HFFc6 (cell line): ENCODE measurements at places on chromosomes 1 and 21. TPM values are rescaled to one million over a fixed set of nuclear protein-coding genes. Genes with fewer than 3 reads are reported as not detected.

- peaks cover 4% of the 10 kb centered on the region for H3K27me3 ChIP-seq
- no peak overlapping the region for H3K27ac ChIP-seq
- no peaks in the 10 kb centered on the region for H3K36me3 ChIP-seq
- no peak for DNase-seq
- no peak overlapping the region for H3K4me3 ChIP-seq
- no peaks in the 10 kb centered on the region for H3K4me1 ChIP-seq
Measured at GRCh38 chr1:179702946-179703539, 40.0 kb upstream of the FAM163A start.

DNA sequence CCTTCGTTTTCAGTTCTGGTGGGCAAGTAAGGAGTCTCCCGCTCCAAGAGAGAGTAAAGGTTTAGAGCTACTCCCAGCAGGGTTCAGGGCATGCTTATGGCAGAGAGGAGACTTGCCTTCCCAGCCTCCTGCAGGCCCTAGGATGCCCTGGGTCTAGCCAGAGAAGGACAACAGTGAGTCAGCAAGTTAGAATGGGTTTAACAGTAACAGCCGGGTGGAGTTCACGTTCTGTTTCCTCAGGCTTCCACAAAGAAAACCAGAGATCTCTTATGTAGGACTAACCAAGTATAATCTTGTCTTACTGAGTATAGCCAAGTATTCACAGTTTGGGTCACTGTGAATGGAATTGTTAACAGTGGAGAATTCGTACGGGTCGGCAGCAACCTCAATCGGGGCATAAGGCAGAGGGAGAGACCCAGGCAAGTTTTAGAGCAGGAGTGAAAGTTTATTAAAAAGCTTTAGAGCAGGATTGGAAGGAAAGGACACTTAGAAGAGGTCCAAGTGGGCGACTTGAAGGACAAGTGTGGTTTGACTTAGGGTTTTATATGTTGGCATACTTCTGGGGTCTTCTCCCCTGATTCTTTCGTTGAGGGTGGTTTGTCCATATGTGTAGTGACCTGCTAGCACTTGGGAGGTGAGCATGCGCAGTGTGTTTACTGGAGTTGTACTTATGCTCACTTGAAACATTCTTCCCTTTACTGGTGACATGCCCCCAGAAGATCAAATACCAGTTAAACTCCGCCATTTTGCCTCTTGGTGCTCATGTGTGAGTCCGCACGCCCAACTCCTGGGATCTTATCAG lies 4.5 kb downstream of the OVAAL start:
- peaks cover 1% of the 10 kb centered on the region for H3K27me3 ChIP-seq
- peak overlapping the region; percentile 20 for H3K4me3 ChIP-seq
- H3K27ac ChIP-seq = peak overlapping the region; percentile 86
- H3K36me3 ChIP-seq = no peaks in the 10 kb centered on the region; the same call in 1 of the 2 replicates
- peaks cover 71% of the 10 kb centered on the region for H3K4me1 ChIP-seq
- DNase-seq = peak; percentile 68

DNA sequence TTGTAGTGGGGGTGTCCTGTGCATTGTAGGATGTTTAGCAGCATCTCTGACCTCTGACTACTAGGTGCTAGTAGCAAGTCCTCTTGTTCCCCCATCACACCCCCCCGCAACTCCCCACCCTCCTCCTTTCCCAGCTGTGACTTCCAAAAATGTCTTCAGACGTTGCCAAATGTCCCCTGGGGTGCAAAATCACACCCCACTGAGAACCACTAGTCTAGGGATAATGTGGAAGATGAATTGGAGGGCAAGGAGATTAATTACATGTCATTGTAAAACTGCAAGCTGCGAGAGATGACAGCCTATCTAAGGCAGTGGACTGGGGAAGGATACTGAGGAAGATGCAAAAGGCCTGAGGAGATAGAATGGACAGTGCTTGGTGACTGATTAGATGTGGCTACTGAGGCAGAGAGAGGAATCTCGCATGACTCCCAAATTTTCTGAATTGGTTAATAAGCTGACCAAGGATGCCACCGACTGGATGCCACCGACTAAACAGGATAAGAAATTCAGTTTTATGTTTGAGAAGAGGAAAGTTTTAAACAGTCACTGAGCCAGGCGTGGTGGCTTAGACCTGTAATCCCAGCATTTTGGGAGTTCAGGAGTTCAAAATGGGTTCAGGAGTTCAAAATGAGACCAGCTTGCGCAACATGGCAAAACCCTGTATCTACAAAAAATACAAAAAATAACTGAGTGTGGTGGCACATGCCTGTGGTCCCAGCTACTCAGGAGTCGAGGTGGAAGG lies 3.1 kb upstream of the JAK1 start:
- no peak overlapping the region for H3K27ac ChIP-seq
- peaks cover 2% of the 10 kb centered on the region; the same call in 1 of the 2 replicates for H3K27me3 ChIP-seq
- H3K4me3 ChIP-seq = no peak overlapping the region
- H3K4me1 ChIP-seq = peaks cover 21% of the 10 kb centered on the region
- DNase-seq = no peak

GRCh38 chr1:234150892-234151291 lies 222.4 kb upstream of the COA6 start:
- peak overlapping the region; percentile 85; the same call in 1 of the 2 replicates for H3K27ac ChIP-seq
- peak overlapping the region; percentile 61; the same call in 1 of the 2 replicates for H3K4me3 ChIP-seq
- no peak for DNase-seq
- no peaks in the 10 kb centered on the region for H3K36me3 ChIP-seq
- peaks cover 42% of the 10 kb centered on the region for H3K4me1 ChIP-seq

GRCh38 chr1:15531682-15532081 lies 5.0 kb downstream of the DNAJC16 start:
- no peak overlapping the region for H3K4me3 ChIP-seq
- no peaks in the 10 kb centered on the region for H3K27me3 ChIP-seq
- no peak overlapping the region for H3K27ac ChIP-seq
- peaks cover 22% of the 10 kb centered on the region for H3K4me1 ChIP-seq
- DNase-seq = no peak

DNA sequence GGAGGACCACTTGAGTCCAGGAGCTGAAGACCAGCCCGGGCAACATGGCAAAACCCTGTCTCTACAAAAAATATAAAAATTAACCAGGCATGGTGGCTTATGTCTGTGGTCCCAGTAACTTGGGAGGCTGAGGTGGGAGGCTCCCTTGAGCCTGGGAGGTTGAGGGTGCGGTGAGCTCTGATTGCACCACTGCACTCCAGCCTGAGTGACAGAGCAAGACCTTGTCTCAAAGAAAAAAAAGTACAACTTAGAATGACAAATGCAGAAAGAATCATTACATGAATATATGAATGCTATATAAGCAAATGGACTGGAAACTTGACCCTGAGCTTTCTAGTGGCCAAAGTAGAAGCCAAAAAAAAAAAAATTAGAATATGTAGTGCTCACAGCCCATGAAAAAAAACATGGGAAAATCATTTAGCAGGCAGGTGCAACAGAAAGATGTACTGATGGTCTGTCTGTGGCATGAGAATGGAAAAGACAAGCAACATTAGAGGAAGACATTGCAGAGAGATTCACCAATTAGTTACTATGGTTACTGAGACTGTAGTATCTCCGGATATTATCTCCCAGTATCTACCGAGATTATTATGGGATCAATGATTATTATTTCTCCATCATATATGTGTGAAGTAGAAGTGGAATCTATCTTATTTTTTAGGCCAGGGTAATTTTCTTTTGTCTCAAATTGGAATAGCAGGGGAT lies 19.2 kb downstream of the ELAPOR1 start:
- H3K36me3 ChIP-seq = no peaks in the 10 kb centered on the region
- H3K4me3 ChIP-seq = no peak overlapping the region
- peaks cover 10% of the 10 kb centered on the region; the same call in 1 of the 2 replicates for H3K27me3 ChIP-seq
- no peak overlapping the region for H3K27ac ChIP-seq
- H3K4me1 ChIP-seq = no peaks in the 10 kb centered on the region

DNA sequence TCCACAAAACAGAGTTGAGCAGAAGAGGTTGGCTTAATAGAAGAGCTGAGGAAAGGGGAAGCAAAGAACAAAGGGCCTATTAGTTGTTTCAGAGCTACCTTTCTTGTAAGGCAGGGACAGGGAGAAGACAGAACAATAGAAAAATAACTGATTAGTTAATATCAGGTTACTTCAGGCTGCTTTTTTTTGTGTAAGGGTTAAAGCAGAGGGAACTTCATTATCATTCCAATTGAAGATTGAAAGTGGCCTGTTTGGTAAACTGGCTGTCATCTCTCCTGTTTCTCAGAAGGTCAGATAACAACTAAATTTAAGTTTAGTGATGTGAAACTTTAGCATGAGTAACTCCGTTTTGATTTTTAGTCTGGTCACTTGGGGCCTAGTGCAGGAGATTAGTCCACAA lies 22.3 kb downstream of the CDC42 start:
- no peak overlapping the region for H3K4me3 ChIP-seq
- H3K27me3 ChIP-seq = no peaks in the 10 kb centered on the region
- peaks cover 29% of the 10 kb centered on the region for H3K36me3 ChIP-seq

DNA sequence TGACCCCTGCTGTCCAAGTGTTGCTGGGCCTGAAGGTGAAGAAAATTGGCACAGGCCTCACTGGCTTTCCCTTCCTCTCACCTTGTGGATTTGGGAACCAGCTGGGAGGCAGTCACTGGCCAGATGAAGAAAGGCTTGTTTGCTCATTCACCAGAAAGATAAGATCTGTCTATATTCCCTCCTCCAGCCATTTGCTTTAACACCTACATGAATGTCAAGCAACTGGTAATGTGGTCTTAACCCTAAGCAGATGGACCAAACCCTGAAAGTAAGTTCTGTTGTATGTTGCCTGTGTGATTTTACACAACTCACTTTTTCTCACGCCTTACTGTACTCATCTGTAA lies 10.3 kb upstream of the SRRM1 start:
- H3K27me3 ChIP-seq = peaks cover 14% of the 10 kb centered on the region
- H3K4me1 ChIP-seq = peaks cover 11% of the 10 kb centered on the region
- no peak overlapping the region for H3K27ac ChIP-seq
- H3K4me3 ChIP-seq = no peak overlapping the region
- H3K36me3 ChIP-seq = no peaks in the 10 kb centered on the region

GRCh38 chr1:115807723-115808122 lies 33.2 kb downstream of the NHLH2 start:
- no peaks in the 10 kb centered on the region for H3K36me3 ChIP-seq
- peaks cover 16% of the 10 kb centered on the region for H3K27me3 ChIP-seq
- H3K27ac ChIP-seq = no peak overlapping the region

DNA sequence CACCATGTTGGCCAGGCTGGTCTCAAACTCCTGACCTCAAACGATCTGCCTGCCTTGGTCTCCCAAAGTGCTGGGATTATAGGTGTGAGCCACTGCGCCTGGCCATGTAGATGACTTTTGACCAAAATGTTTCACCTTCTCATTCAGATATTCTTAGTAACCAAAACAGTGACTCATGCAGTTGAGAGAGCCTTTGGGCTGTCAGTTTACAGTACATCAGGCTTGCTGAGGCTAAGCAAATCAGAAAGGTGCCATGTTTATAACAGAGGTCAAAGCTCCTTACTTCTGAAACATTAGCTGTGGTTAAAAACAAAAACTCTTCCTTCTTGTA lies 21.0 kb downstream of the CNIH4 start:
- peaks cover 33% of the 10 kb centered on the region for H3K4me1 ChIP-seq
- H3K4me3 ChIP-seq = peak overlapping the region; percentile 36; the same call in 1 of the 2 replicates
- H3K36me3 ChIP-seq = peaks cover 34% of the 10 kb centered on the region

DNA sequence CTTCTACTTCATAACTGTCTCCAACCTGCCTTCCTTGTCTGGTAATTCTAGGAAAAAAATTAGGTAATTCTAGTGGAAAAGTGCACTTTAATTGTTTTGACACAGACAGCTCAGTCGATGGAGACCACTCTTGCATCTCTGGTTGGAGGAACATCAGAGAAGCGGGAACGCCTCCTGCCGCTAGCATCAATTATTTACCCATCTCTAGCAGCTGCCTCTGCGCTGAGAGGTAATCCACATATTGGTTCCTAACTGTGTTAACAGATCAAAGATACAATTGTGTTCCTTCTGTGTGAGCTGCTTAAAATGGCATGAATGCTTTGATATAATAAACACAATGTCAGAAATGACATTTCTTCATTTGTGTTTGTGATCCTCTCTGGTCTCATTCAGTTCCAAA lies 33.3 kb downstream of the C2CD2 start:
- H3K27ac ChIP-seq = no peak overlapping the region
- no peak for DNase-seq
- H3K4me3 ChIP-seq = no peak overlapping the region

GRCh38 chr1:27152829-27153548 lies 1.9 kb downstream of the SLC9A1 start:
- H3K4me1 ChIP-seq = peaks cover 55% of the 10 kb centered on the region
- no peak for DNase-seq
- H3K36me3 ChIP-seq = peaks cover 4% of the 10 kb centered on the region; the same call in 1 of the 2 replicates
- peaks cover 2% of the 10 kb centered on the region; the same call in 1 of the 2 replicates for H3K27me3 ChIP-seq
- H3K27ac ChIP-seq = peak overlapping the region; percentile 77
- peak overlapping the region; percentile 93 for H3K4me3 ChIP-seq

GRCh38 chr1:59417406-59417805 lies 120.5 kb downstream of the FGGY start:
- no peak for DNase-seq
- no peaks in the 10 kb centered on the region for H3K27me3 ChIP-seq
- H3K4me1 ChIP-seq = peaks cover 51% of the 10 kb centered on the region
- H3K4me3 ChIP-seq = no peak overlapping the region

The FNBP1L gene
- total RNA-seq = 0.84 to 6.2 TPM (median 5.5 TPM) in 3 replicates

The SV2A gene
- total RNA-seq = 16.0 to 28.2 TPM (median 16.7 TPM) in 3 replicates

The CYP4X1 gene
- not detected in 3 replicates for total RNA-seq

The ACTA1 gene
- total RNA-seq = not detected in 3 replicates

The HPCAL4 gene
- total RNA-seq = not detected in 3 replicates

The HES3 gene
- not detected in 3 replicates for total RNA-seq
